ENCODE measurements at places on chromosomes 11 and 22.

DNA sequence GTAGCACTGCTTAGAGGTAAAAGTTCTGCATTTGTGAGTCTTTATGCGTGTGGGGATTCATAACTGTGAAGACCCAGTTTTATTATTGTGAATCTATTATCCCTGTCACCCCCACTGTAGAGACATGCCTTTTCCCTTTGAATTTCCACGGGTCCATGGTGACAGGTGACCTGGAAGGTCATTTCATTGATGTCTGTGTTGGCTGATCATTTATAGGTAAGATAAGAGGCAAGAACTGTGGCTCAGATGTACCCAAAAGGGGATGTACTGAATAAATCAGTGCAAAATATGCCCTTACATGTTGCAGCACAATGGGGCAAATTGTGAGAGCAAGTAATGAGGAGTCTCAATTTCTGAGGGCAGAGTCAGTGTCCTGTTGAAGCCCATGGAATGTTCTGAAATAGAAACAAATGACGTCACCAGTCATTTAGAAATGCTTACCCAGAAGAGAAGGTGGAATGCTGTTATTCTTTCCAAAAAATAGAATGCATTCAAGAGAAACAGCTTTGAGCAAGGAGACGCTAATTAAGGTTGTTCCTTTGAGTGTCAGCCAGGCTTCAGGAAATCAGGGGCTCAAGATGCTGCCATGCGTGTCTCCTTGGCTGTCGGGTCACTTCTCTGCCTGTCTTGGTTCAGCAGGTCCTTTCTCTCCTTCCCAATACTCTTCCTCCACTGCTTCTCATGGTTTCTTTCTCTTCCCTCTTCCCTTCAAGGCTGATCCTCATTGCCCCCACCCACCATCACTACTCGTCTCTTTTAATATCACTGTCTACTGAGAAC, 118.7 kb upstream of the E2F8 start:
- DNase-seq = peak; percentile 60

DNA sequence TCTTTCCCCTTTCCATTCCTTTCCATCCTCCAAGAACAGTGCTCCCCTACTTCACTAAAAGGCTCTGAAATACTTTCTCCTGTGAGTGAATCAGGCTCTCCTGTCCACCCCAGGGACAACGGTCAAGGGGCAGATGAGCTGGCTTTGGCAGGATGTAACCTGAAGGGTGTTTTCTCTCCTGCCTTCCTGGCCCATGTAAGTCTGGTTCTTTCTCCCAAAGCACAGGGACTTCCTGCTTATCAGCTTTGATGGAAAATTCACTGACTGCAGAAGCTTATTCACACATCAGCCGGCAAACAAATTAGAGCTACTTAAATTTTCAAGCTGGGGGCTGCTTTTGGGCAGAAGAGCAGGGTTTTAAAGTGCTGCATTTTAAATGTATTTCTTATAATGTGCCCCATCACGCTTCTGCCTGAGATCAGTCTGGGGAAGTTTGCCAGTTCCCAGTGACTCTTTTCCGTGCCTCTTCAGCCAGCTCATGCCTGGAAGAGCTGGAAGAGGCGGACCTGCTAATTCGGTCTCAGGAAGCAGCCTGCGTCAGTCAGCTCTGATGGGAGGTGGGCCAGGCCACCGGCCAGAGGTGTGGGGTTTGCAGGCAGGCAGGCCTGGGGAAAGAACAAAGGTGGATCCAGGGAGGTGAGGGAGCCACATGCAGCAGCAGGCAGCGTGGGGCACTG, 140.4 kb upstream of the TBCEL start:
- DNase-seq = peak; percentile 56

- no peak for DNase-seq
These were observed 18.3 kb downstream of the OTUB1 start for GRCh38 chr11:64004590-64004984.

DNA sequence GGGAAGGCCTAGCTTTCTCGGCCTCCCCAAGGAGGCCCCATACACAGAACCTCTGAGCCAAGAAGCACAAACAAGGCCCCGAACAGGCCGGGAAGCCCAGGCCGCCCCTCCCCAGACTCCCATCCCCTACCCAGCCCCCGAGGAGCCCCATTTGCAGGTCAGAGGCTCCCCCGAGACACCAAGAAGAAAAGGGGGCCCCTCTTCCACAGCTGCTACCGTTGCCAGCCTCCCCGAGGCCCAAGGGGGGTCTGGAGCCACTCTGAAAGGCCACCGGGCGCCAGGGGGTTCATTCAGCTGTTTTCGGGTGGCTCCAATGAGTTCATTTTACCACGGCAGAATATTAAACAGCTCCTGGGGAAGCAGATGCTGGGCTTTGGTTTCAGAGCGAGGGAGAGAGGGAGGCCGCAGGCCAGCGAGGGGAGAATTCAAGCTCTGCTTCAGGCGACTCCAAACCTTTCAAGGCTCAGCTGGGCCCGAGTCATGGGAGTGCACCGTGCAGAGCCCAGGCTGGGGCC, 28.5 kb downstream of the MN1 start:
- no peak for DNase-seq

DNA sequence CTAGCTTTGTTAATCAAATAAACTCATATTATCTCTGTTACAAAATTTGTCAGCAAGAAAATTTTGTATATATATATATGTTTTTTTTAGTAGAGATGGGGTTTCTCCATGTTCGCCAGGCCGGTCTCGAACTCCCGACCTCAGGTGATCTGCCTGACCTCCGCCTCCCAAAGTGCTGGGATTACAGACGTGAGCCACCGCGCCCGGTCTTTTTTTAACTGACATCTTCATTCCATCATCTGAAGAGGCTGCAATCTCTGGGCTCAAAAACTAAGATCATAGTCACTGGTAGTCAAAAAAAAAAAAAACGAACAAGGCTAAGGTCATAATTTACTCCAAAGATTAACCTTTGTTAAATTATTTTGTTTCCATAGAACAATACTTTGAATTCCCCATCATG, 5.3 kb upstream of the KLHDC7B start:
- no peak for DNase-seq

DNA sequence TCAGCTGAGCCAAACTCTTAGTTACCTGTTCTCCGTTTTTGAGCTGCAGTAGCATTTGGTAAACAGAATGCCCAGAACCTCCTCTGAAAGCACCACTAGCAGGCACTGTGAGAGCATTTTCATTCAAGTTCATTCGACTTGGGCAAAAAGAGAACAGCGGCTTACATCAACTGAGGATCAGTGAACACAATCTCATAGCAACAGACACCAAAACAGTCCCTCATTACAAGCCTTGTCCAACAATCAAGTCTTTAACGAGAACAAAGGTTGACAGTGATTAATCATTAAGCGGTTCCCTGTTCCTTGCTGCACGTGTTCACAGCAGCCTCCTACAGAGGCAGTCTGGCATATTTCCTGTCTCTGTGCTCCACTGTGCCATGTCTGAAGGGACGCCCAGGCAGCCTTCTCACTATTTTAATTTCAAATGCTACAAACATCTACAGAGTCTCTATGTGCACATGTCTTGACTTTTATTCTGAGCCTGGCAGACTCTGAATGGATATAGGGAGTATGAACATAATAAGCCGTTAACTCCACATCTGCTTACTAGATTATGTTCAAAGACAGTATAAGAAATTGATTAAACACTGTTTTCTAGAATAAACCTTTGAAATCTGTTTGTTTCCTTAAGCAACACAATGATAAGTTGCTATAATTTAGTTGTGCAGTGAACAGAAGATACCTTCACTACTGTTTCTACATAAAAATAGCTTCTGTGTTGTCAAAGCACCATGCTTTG, 88.3 kb upstream of the MTMR2 start:
- DNase-seq = peak; percentile 92

DNA sequence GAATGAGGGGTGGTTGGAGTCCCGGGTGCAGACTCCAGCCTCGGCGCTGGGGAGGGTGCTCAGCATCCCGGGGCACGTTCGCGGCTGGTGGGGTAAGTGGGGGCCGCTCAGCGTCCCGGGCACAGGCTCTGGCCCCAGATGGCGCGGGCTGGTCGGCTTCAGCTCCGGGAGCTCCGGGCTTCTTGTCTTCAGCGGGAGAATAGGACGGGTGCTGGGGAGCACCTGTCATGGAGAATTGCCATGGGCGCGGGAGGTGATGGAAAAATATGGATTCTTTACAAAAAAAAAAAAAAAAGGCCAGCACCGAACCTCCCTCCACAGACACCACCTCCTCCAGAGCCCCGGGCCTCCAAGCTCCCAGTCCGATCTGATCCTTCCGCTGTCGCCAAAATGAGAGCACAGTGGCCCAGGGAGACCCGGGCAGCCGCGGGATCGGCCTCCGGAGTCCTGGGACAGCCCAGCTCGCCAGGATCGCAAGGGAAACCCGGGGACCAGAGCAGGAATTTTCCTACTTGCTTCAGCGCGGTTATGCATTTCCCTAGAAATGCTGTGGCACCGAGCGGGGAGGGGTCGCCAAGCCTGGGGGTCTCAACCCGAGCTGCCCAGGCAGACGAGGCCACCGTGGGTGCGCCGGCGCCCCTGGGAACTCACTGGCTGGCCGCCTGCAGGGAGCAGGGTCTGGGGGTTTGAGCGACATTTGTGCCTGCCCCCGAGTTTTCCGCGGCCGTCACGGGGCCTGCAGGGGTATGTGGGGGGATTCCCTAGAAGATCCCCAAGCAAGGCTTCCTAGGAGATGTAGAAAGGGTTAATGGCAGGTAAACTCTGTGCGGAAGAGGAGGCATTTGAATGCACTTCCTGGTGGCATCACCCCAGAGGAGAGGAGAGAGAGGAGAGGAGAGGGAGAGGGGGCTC, 1336.9 kb downstream of the BRD1 start:
- no peak for DNase-seq

DNA sequence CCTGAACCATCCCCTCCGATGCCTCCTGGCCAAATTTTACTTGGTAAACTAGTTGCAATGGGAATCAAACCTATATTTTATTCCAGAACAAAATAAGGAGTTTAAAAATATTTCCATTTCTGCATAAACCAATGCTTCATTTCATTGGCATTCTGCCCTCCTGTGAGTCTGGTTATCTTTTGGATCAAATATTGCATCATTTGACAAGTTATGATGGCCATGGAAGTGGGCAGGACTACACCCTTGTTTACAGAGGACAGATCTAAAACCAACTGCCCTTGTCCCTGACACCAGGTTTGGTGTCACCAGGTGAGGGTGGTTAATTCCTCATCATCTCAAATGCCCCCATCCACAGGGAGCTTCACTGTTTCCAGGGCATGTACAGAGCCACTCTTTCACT, 28.2 kb upstream of the E2F8 start:
- no peak for DNase-seq

- DNase-seq = no peak
These were observed 11.3 kb downstream of the TRMU start for GRCh38 chr22:46346680-46347405.

DNA sequence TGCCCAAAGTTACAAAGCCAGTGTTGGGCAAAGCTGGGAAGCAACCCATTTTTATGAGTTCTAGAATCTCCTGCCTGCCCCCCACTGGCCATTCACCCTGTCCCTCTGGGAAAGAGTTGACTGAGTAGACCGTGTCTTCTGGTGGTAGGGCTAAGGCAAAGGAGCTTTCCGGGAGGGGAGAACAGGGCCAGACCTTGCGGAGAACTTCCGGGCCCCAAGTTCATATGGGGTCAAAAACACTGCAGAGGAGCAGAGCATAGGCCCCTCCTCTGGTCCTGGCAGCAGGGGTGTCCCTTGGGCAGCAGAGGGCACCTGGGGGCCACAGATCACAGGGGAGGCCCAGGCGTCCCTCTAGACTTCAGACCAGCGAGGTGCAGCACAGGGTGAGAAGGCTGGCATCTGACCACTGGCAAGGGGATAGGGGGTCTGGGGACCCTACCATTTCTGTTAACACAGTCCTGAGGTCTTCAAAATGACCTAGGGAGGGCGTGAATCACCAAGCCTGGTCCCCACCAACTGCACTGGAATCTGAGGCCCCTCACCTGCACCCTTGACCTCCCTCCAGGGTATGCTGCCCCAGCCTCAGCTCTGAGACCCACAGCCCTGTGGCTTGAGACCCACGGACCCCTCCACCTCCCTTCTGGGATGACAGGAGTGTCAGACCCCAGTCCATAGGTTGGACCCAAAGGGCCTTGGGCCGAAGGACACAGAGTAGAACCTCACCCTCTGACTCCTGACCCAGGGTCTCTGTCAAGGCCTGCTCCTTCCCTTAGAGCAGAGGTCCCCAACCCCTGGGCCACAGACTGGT, 1.3 kb upstream of the ARAP1 start:
- no peak for DNase-seq

DNA sequence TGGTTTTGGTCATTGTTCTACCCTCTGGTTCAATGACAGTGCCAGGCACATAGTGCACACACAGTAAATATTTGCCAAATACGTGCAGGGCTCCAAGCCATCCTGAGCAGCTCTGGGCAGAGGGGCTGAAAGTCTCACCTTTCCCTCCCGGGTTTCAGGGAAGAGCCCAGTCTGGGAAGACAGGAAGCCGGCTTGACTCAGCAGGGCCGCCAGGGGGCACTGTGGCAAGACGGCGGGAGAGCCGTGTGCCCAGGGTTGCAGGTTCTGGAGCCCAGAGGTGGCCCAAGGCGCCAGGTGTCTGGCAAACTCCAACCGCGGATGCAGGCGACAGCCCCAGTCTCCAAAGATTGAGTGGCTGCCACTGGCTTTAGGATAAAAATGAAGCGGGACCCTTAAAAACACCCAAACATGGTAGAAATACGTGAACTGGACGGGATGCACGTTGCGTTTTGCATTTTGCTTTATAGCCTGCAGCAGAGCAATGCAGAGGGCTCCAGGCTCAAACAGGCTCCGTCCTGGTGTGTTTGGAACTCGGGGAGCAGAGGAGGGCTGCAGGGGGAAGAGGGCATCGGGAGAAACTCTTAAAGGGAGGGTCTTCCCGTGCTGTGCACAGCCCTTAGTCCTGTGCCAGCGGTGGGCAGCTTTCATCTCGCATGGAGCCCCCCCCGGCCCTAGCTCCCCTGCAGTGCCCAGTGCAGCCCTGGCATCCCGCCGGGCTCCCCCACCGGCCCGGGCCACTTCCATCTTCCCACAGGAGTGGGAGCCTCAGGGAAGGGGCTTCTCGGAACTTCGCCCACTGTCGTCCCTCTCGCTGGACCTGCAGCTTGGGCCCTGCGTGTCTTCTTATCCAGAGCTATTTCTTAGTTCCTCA, 10.7 kb downstream of the KRTAP5-5 start:
- DNase-seq = peak; percentile 19

DNA sequence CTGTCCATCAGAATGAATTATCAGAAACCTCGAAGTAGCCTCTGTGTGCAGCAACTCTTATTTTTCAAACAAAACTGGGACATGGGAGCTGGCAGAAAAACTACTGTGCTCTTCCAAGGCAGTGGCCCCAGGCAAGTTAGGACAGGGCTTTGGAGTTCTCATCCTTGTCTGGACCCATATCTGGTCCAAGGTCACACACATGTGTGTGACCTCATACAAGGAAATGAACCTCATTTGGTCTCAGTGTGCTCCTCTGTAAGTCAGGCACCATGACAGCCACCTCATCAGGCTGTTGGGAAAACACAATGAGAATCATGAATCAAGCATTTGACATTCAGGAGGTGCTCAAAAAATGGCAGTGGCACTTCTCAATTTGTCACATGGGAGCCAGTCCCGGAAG, 25.8 kb downstream of the LARGE1 start:
- DNase-seq = no peak

DNA sequence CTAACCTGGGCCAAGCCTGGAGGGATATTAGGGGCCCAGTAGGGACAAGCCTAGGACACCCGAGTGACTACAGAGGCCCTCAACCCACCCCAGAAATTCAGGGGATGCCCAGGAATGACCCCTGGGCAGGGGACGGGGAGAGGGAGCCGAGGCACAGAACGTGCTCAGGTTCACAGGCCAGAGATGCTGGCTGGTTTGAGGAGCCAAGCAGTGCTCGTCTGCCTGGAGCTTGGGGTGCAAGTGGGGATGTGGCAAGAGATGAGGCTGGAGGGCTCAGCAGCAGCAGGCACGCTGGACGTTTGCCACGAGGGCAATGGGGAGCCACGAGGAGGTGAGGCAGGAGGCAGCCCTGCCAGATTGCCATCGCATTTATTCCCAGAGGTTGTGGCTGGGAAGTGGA, 34.0 kb upstream of the EMID1 start:
- no peak for DNase-seq
